ENCODE measurements at places on chromosomes 2 and 18.
A peak's percentile ranks its signal among the peaks of the same experiment; 100 is the strongest.

DNA sequence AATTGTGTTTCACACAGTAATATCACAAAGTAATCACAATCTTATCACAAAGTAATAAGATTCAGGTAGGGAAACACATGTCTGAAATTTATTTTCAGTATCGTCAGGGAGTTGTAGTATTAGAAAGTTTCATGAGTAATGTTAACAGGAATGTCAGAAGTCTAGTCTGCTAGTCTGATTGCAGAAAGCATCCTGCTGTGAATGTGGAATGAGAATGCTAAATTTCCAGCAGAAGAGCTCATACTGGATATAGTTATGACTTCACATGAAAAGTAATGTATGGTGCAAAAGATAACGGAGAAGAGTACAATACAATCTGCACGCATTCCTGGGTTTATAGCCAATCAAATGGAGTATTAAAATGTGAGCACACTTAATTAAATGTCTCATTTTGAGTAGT, 494.7 kb upstream of the SETBP1 start:
- no peak for DNase-seq

- DNase-seq, result no peak
Measured at GRCh38 chr18:48219810-48220499, 189.2 kb downstream of the ZBTB7C start.

- no peak for DNase-seq
Measured at GRCh38 chr18:50030146-50030545, 164.8 kb downstream of the MYO5B start.

- peak; percentile 50 for DNase-seq
Measured at GRCh38 chr2:48346124-48346536, 183.8 kb upstream of the STON1 start.

GRCh38 chr2:229179628-229180027, 91.5 kb downstream of the PID1 start:
- no peak for DNase-seq

DNA sequence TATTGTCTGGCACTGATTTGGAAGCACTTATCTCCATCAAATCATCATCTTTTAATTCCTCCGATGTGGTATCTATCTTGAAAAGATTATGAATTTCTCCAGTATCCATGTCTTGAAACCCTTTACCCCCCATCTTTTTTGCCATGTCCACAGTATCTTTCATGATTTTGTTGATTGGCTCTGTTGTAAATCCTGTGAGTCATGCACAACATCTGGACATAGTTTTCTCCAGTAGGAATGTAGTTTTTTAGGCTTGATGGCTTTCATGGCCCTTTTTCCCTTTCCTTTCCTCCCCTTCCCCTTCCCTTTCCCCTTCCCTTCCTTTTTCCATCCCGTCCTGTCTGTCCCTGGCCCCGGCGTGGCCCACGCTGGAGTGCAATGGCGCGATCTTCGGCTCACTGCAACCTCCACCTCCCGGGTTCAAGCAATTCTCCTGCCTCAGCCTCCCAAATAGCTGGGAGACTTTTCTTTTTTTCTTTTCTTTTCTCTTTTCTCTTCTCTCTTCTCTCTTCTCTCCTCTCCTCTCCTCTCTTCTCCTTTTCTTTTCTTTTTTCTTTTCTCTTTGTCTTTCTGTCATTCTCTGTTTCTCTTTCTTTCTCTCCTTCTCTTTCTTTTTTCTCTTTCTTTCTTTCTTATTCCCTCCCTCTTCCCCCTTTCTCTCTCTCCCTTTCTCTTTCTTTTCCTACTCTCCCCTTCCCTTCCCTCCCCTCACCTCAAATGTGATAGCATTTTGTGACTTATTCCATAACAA, 18.4 kb upstream of the ZNF638 start:
- DNase-seq, result no peak
